ENCODE measurements at places on chromosomes 11 and 22.

GRCh38 chr22:24419475-24419850 is 7.9 kb upstream of the ADORA2A start:
- DNase-seq = no peak

- DNase-seq = no peak
Observed at GRCh38 chr11:83508804-83509203, 222.6 kb upstream of the CCDC90B start.

GRCh38 chr11:6674862-6675261 is 8.3 kb downstream of the MRPL17 start:
- no peak for DNase-seq

- no peak for DNase-seq
Observed at GRCh38 chr11:8967184-8967583, 2.9 kb upstream of the TMEM9B start.

DNA sequence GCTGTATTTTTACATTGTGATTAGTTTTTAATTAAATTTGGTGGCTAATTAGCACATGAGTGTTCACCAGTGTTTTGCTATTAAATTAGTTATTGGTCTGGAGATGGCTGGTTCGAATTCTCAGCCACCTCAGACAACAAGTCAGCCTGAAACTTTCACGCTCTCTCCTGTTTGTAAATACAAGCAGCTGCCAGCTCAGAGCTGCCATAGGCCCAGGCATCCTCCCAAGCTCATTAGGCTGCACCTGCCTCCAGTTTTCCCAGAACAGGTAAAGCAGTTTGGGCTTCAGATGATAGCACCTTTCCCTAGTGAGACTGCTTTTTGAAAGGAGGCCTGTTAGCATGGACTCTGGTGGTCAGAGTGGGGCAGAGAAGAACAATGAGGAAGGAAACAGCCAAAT is 156.8 kb downstream of the NAV2 start:
- no peak for DNase-seq

DNA sequence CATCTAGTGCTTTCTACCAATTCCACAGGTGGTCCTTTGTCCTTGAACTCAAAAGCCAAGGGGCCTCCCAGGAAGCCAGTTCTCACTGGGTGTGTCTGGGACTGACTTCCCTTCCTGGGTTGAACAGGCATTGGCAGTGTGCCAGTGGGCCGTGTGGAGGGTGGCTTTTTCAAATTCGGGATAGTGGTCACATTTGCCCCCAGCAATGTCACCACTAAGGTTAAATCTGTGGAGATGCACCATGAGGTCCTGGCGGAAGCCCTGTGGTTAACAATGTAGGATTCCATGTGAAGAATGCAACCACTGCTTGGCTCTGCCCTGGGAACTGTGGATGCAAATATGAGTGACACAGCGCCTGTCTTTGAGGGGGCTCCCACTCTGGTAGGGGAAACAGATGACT is 53.2 kb upstream of the MTNR1B start:
- no peak for DNase-seq

DNA sequence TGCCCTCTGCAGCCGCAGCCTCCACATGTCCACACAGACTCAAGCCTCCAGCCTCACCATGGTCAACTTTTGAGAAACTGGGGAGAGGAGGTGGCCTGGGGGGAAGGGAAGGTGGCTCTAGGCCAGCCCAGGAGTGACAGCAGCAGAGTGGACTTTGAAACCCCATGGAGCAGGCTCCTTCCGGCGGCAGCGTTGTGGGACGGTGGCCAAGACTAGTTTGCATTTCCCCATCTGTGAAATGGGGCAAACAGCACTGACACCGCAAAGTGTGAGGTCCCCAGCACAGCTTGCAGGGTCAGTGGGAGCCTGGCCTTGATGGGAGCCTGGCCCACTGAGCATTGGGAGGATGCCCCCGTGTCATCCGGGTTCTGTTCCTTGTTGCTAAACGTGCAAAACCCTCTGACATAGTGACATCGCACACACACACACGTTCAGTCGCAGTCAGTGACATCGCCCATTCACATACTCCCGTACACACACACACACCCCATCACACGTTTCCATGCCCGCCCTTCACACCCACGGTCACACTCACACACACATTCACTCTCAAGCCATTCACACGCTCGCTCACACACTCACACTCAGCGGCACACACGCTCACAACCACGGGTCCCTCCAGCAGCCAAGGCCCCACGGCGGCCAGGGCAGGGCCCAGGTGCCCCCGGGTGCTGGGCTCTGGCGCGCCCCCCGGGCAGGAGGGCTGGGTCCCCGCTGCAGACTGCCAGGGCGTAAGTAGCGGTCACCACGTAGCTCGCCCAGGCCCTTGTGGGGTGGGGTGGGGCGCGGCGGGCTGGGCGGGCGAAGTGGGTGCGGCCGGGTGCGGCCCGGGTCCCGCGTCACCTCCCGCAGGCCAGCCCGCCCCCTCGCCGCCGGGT is 585 bp downstream of the CYB5R3 start:
- DNase-seq = peak; percentile 74

Measured in left ventricle myocardium inferior (tissue), 1 donor.